Activated CD8-positive, alpha-beta T cell treated with anti-CD3 and anti-CD28 coated beads, Interleukin-2, amount 10 ng/mL, durations not matched to agents 7 days and 5 days (primary cell): ENCODE measurements at places on chromosomes 13 and 19. TPM values are rescaled to one million over a fixed set of nuclear protein-coding genes. Genes with fewer than 3 reads are reported as not detected.

DNA sequence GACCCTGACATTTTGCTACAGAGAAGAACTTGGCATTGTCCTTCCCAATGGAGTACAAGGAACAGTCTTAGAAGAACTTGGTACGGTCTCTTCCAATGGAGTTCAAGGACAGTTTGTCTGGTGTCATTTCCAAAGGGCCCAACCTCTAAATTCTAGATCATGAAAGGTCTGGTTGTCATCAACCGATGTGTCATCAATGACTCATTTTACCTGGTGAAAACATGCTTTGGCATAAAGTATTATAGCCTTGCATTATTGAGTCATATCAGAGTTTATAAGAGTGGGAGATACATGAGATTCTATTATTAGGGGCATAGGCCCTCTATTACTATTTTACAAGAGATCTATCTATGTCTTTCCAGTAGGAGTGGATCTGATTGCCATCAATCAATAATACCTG lies 4.3 kb downstream of the CYP2B6 start:
- H3K4me1 ChIP-seq, result no peaks in the 10 kb centered on the region
- DNase-seq, result no peak
- H3K27me3 ChIP-seq, result no peaks in the 10 kb centered on the region
- H3K36me3 ChIP-seq, result no peaks in the 10 kb centered on the region
- no peak overlapping the region for H3K4me3 ChIP-seq

GRCh38 chr13:95570016-95570415 lies 17.5 kb downstream of the CLDN10 start:
- no peaks in the 10 kb centered on the region for H3K4me1 ChIP-seq
- no peaks in the 10 kb centered on the region for H3K36me3 ChIP-seq
- H3K27ac ChIP-seq, result no peak overlapping the region
- no peaks in the 10 kb centered on the region for H3K27me3 ChIP-seq
- no peak overlapping the region for H3K4me3 ChIP-seq

GRCh38 chr19:13764821-13765394 lies 586 bp downstream of the MRI1 start:
- peak overlapping the region; percentile 79 for H3K4me3 ChIP-seq
- peaks cover 33% of the 10 kb centered on the region for H3K36me3 ChIP-seq
- peak; percentile 57 for DNase-seq
- no peaks in the 10 kb centered on the region for H3K27me3 ChIP-seq
- H3K27ac ChIP-seq, result peak overlapping the region; percentile 77

DNA sequence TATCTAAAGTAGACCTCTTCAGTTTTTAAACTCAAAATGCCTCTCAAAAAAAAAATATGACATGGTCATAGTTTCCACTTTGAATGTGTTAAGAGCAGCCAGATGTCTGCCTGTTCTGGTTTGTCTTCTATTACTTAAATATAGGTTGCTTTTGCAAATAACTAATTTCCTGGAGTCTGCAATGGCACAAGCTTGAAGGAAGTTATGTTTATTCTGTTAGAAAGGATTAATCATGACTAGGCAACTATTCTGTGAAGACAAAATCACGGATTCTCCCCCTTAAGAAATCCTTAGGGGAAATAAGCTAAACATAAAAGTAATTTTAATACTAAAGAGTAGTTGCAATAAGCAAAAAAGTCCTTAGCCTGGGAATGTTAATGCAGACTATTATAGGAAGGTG lies 26.3 kb downstream of the SKA3 start:
- H3K27me3 ChIP-seq, result no peaks in the 10 kb centered on the region
- H3K4me1 ChIP-seq, result peaks cover 3% of the 10 kb centered on the region
- no peak overlapping the region for H3K4me3 ChIP-seq
- H3K27ac ChIP-seq, result no peak overlapping the region
- peaks cover 37% of the 10 kb centered on the region for H3K36me3 ChIP-seq
- no peak for DNase-seq

GRCh38 chr13:28579322-28579721 lies 79.6 kb upstream of the POMP start:
- no peak overlapping the region for H3K27ac ChIP-seq
- H3K36me3 ChIP-seq, result no peaks in the 10 kb centered on the region
- DNase-seq, result no peak
- peaks cover 6% of the 10 kb centered on the region for H3K27me3 ChIP-seq
- H3K4me3 ChIP-seq, result no peak overlapping the region

DNA sequence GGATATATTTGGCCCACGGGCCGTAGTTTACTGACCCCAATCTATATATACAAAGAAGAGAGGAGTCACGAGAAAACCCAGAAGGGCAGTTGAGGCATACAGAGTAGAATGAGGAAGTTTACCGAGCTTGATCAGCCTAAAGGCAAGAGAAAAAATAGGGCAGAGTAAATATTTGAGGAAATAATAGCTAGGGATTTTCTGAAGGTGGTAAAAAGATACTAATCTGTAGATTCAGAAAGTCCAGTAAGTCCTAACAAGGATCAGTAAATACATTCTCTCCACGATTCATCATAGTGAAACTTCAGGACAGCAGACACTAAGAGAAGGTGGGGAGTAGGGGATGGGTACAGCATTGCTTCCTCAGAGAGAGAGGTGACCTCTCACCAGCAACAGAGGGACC lies 248.1 kb downstream of the ATP8A2 start:
- H3K27me3 ChIP-seq, result peaks cover 6% of the 10 kb centered on the region
- H3K36me3 ChIP-seq, result no peaks in the 10 kb centered on the region
- no peak overlapping the region for H3K27ac ChIP-seq
- no peak overlapping the region for H3K4me3 ChIP-seq

- H3K4me1 ChIP-seq, result peaks cover 9% of the 10 kb centered on the region
- no peaks in the 10 kb centered on the region for H3K27me3 ChIP-seq
- DNase-seq, result no peak
- peaks cover 3% of the 10 kb centered on the region for H3K36me3 ChIP-seq
These were observed 140.7 kb upstream of the RFC3 start for GRCh38 chr13:33677215-33677614.

GRCh38 chr19:35236638-35237400 lies 8.3 kb upstream of the FAM187B start:
- DNase-seq, result no peak
- H3K4me3 ChIP-seq, result no peak overlapping the region
- peaks cover 10% of the 10 kb centered on the region for H3K36me3 ChIP-seq

DNA sequence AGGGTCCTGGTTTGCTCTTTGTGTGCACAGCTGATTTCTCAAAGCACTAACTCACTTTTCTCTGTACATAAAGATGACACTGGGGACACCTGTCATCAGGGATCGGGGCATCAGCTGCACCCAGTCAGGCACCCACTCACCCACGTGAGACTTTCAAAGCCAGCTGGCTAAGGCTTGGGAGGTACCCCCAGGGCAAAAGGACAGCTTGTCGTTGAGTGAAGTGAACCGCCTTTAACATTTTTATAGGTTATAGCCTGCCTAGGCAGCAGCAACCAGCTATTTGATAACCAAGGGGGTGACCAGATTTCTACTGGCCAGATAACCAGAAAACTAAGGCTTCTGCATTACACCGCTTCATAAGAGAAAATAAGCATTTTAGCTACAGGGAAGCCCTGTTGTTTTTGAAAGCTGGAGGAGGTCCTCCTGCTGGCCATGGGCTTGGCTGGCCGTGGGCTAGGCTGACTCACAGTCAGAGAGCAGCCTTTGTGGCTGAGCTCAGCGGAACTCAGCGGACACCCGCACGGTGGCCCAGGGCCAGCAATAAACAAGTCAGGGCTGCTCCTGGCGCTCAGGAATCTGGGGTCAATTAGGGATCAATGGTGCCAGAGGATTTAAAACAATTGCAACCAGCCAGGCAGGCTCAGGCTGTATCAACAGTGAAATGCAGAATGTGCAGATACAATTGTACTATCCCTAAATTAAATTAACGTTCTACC lies 57.1 kb downstream of the ALOX5AP start:
- H3K27me3 ChIP-seq, result no peaks in the 10 kb centered on the region
- H3K4me1 ChIP-seq, result peaks cover 26% of the 10 kb centered on the region
- H3K36me3 ChIP-seq, result peaks cover 3% of the 10 kb centered on the region
- H3K4me3 ChIP-seq, result no peak overlapping the region
- H3K27ac ChIP-seq, result no peak overlapping the region

DNA sequence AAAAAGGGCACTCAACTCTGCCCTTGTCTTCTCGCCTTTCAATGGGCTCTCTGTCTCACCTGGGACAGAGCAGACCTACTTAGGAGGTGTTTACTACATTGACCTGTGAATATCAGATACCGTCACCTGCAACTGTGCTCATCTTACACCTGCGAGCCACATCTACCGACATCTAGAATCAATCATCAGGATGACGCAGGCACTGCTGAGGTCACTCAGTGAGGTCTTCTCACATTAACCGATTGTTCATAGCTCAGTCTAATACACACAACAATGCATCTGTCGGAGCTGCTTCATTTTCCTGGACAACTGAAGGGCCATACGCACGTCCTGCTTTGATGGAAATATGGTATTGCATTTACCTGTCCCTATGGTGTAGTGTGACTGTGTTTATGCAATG lies 211.9 kb downstream of the FGF9 start:
- no peaks in the 10 kb centered on the region for H3K27me3 ChIP-seq
- no peaks in the 10 kb centered on the region for H3K36me3 ChIP-seq
- no peak overlapping the region for H3K27ac ChIP-seq
- H3K4me3 ChIP-seq, result no peak overlapping the region

- no peaks in the 10 kb centered on the region for H3K27me3 ChIP-seq
- H3K36me3 ChIP-seq, result peaks cover 20% of the 10 kb centered on the region
- no peak overlapping the region for H3K4me3 ChIP-seq
- DNase-seq, result no peak
These were observed 4.8 kb upstream of the CTXN1 start for GRCh38 chr19:7930765-7931164.

- H3K4me1 ChIP-seq, result peaks cover 20% of the 10 kb centered on the region
- no peak for DNase-seq
- peak overlapping the region; percentile 86 for H3K4me3 ChIP-seq
- H3K27ac ChIP-seq, result peak overlapping the region; percentile 78
These were observed 2.6 kb downstream of the VSIG10L start for GRCh38 chr19:51339313-51339686.

DNA sequence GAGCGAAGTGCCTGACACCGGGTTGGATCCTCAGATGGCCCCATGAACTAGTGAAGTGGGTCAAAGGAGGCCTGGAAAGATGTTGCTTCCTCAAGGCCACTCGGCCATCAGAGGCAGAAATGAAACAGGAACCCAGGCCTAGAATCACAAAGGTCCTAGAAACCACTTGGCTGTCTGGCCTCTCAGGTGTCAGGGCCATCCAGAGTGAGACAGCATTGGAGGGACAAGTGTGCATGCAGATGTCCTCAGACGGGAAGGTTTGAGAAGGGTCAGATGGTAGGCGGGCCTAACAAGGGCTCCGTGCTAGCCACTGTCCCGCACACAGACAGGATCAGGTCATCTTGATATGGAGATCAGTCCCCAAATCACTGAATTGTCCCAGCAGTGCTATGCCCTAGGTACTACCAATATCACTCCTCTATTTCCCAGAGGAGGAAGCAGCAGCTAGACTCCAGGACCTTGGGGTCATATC lies 14.3 kb downstream of the CCDC97 start:
- H3K4me1 ChIP-seq, result peaks cover 64% of the 10 kb centered on the region
- no peaks in the 10 kb centered on the region for H3K27me3 ChIP-seq
- peaks cover 76% of the 10 kb centered on the region for H3K36me3 ChIP-seq
- peak overlapping the region; percentile 83 for H3K27ac ChIP-seq
- no peak for DNase-seq

DNA sequence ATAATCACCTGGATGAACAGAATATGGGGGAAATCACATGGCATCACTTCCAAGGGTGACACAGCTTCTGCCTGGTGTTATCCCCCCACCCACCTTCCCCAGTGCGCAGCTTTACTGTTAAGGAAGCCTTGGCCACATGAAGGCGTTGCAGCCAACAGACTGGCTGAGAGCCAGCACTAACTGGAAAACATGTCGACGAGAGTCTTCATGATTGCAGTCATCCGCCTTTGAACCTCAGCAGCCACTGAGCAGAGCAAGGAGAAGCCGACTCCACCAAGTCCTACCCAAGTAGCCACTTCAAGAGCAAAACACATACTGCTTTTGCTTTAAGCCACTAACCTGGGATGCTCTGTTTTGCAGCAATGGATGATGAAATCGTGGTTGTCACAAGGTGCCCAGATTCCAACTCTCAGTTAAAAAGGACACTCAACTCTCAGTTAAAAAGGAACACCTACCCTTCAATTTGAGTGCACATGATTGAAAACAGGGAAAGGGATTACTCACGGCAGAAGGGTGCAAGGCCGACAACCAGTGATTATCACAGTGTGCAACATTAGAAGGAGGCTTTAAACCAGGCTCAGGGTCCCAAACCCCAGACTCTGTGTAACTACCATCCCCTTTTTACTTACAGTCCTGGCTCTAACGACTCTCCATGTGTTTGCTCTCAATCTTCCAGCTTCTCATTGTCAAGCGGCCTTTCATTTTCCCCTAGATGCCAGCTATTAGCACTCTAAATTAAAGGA lies 149.1 kb downstream of the KLF12 start:
- H3K27me3 ChIP-seq, result no peaks in the 10 kb centered on the region
- H3K27ac ChIP-seq, result peak overlapping the region; percentile 85
- DNase-seq, result peak; percentile 71
- peak overlapping the region; percentile 66 for H3K4me3 ChIP-seq
- peaks cover 11% of the 10 kb centered on the region for H3K36me3 ChIP-seq

DNA sequence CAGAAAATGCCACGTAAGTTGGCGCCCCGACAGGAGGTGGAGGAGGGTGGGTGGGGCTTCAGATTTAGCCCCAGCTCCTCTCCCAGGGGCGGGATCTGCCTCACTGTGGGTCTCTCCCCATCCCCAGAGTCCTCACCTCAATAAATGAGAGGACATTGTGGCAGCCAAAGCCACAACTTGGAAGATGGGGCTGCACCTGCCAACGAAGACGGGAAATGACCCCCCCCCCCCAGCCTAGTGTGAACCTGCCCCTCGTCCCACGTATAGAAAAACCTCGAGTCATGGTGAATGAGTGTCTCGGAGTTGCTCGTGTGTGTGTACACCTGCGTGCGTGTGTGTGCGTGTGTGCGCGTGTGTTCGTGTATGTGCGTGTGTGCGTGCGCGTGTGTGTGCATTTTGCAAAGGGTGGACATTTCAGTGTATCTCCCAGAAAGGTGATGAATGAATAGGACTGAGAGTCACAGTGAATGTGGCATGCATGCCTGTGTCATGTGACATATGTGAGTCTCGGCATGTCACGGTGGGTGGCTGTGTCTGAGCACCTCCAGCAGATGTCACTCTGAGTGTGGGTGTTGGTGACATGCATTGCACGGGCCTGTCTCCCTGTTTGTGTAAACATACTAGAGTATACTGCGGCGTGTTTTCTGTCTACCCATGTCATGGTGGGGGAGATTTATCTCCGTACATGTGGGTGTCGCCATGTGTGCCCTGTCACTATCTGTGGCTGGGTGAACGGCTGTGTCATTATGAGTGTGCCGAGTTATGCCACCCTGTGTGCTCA lies 1.5 kb upstream of the TRAPPC5 start:
- peaks cover 17% of the 10 kb centered on the region for H3K27me3 ChIP-seq
- H3K36me3 ChIP-seq, result peaks cover 11% of the 10 kb centered on the region
- peak; percentile 74 for DNase-seq
- peak overlapping the region; percentile 40 for H3K4me3 ChIP-seq

DNA sequence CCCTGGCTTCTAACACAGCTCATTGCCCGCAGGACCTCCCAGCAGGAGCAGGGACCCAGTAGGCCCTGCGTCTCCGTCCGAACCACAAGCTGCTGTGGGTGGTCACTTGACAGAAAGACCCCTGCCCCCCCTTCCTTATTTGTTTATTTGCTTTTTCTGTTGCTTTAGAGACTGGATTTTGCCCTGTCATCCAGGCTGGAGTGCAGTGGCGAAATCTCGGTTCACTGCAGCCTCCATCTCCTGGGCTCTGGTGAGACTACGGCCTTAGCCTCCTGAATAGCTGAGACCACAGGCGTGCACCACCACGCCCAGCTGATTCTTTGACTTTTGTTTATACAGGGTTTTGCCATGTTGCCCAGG lies 7.6 kb upstream of the PTBP1 start:
- H3K4me1 ChIP-seq, result no peaks in the 10 kb centered on the region
- H3K27ac ChIP-seq, result no peak overlapping the region

Gene OVOL3
- 0.58 TPM for total RNA-seq

Gene FAM83E
- total RNA-seq, result 1.7 TPM

Gene SHANK1
- total RNA-seq, result not detected

Gene CCDC169
- total RNA-seq, result not detected

Gene CACNG8
- total RNA-seq, result not detected

Gene SDHAF1
- 20.1 TPM for total RNA-seq

Gene ZSCAN4
- total RNA-seq, result not detected
